ENCODE measurements at places on chromosomes 12 and 14.

GRCh38 chr14:95956601-95957460 lies 80.2 kb downstream of the TUNAR start:
- no peak for DNase-seq

DNA sequence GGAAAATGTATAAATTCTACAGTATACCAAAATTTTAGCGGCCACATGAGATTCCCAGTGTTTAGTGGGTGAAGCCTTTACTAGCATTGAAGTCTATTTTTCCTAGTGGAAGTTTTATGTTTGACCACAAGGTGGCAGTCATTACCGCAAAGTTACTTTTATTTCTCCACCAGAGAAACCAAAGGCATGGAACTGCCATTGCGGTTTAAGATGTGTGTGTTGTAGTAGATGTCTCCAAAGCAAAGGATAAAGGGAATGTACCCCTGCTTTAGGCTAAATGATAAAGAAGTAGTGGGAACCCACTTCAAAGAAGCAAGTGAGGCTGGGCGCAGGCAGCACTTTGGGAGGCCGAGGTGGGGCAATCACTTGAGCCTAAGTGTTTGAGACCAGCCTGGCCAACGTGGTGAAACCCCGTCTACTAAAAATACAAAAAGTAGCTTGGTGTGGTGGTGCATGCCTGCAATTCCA lies 140.5 kb downstream of the PRKCH start:
- DNase-seq = no peak

DNA sequence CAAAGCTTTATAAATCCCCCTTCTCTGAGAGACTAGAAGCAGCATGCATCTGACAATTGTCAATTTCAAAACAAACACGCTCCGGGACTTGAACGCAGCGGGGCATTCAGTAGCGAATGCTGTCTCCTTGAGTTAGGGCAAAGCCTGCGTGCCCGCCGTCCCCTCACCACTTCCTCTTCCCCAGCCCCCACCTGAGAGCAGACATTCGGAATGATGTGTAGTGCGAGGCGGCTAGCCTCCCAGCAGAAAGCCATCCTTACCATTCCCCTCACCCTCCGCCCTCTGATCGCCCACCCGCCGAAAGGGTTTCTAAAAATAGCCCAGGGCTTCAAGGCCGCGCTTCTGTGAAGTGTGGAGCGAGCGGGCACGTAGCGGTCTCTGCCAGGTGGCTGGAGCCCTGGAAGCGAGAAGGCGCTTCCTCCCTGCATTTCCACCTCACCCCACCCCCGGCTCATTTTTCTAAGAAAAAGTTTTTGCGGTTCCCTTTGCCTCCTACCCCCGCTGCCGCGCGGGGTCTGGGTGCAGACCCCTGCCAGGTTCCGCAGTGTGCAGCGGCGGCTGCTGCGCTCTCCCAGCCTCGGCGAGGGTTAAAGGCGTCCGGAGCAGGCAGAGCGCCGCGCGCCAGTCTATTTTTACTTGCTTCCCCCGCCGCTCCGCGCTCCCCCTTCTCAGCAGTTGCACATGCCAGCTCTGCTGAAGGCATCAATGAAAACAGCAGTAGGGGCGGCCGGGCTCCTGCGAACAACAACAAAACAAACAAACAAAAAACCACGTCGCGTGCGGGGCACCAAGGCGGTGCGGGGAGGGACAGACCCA lies 2.2 kb downstream of the PRMT8 start:
- DNase-seq = no peak

DNA sequence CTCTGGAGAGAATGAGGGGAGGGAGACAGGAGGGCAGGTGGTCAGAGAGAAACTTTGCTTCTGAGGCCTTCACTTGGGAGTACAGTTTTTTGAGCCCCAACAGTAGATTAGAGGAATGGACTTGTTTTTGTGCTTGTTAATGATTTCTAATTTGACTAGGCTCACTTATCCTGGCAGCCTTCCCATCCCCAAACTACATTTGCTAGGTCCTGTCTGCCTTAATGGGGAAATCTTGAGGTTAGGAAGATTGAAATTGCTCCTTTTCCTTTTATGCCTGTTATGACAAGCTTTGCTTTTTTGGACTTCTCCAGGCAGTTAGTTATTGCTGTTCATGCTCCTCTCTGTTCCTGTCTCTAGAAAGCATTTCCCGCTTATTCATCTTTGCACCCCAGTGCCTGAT lies 37.7 kb downstream of the SYNE2 start:
- no peak for DNase-seq

DNA sequence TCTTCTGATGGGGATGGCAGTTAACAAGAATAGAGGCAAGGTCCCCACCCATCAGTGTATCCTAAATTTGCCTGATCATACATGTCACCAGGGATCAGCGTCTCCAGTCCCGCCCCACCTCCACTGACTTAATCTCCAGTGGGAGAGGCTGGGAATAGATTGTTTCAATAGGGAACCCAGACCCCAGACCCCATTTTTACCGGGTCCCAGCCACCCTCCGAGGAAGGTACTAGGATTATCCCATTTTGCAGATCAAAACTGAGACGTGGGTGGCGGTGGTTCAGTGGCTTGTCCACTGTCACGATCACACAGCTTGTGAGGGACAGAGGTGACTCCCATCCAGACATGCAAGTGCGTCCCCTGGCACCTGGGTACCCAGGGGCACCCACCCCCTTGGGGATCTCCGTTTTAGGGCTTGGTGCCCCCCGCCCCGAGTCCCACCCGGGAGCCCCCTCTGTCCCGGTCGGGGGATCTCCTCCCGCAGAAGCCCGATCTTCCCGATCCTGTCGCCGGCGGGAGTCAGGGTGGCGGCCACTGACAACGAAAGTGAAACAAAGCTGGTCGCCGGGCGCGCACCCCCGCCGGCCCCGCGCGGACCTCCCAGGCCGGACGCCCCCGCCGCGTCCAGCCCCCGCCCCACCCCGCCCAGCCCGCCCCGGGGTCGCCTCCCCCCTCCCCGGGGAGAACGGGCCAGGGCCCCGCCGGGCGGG lies 523 bp downstream of the WSB2 start:
- DNase-seq = no peak

DNA sequence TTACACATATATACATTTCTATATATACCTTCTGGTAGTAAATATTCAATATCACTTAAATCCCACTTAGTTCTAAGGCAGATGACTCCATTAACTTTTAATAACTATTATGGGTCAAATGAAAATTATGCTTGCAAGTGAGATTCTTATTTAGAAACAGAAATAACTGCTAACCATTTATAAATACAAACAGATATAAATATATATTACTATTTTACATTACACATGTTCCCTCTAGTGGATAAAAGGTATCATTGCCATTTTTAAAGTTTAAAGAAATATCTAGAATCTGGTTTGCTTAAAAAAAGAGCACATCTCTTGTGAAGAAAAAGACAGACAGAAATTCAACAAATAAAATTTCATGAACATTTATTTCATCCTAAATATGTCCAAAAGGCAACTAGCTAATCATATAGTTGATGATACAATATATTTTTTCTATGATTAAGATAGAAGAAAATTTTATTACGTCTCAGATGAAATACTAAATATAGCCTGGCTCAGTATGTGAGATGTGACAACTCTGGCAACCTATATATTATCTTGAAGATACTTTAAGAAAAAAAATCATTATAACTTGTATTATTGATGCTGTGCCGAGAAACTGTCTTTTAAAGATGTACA lies 11.7 kb upstream of the RAD51AP1 start:
- no peak for DNase-seq

- DNase-seq = no peak
Measured at GRCh38 chr12:30962047-30962446, 35.5 kb downstream of the TSPAN11 start.

DNA sequence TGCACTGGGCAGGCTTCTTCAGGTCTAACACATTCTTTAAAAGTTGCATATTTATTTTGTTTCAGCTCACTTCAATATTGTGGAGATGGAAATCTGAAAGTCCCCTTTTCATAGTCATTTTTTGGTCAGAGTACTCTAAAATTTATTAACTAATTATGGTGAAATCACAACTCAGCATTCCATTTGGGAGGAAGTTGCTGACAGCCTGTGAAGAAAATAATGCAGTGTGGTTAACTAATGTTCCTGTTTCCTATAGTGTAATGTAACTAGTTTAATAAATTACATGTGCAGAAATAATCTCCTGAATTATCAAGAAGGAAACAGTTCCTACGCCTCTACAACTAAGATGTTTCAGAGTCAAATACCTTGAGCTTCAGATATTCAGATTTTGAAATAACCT lies 17.1 kb downstream of the LRFN5 start:
- DNase-seq = no peak

DNA sequence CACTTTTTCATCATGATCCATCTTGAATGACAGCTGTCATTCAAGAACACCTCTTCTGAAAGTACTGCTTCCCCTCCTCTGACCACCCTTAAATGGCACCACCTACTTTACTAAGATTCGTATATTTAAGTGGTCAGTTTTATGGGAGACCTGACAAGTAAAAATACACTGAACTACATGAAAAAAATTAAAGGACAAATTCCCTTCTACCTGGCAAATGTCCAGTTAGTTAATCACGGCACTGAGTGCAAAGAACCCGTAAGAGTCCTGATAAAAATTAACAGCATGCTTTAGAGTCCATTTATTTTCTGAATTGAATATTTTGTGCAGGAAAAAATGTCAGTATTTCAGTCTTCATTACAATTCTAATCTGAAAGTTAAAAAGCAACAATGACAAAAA lies 48.7 kb downstream of the SETD3 start:
- DNase-seq = no peak

- DNase-seq = no peak
Measured at GRCh38 chr14:56650979-56651378, 71.4 kb downstream of the TMEM260 start.

DNA sequence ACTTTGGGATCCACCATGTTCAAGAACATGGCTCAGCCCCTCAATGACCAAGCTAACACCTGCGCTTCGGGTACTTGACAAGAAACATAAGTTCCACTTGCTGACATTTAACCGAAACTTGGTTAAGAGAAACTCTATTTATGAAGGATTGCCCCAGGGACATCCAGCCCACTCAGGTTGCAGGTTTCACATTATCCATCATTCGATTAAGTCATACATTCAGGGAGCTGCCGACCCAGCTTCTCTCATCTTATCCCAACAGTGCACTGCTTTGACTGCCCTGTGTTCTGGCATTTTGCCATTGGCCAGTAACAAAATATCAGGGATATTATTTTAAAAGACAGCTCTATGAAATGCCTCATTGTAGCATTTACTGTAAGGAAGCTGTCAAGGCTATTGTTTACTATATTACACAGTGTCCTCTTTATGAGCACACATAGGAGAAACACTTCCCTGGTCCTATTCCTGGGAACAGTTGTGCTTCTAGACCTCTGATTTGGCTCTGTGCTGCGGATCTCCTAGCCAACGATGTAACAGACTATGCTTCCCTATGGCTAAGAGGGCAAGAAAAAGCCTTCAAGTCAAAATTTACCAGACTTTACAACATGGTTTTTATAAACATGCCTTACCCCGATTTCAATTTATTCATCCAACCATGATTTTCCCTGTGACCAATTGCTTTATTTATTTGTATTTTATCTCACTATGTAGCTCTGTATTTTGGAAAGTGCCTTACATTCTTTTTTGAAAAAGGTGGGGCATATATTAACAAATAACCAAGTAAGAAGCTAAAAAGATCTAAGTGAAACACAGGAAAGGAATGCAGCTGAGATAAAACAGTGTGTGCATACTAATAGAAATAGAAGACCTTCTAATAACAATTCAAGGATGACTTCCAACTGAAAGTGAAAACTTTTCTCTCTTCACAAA lies 109.3 kb downstream of the ITPR2 start:
- peak; percentile 32 for DNase-seq

GRCh38 chr14:57999471-57999870 lies 133.6 kb upstream of the SLC35F4 start:
- DNase-seq = no peak

DNA sequence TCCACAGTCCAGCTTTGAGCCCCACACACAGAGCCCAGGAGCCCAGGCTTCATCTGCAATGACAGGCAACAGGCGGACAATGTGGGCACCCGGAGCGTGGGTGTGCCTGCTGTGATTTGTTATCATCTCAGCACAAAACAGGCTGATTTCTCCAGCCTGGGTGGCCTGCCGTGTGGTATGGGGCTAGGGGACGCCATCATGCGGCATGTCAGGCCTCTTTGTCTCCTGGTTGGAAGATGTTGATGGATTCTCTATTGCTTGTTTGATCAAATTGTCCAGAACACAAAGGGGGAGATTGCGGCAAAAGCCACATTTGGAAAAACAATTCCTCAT lies 147.1 kb downstream of the KIF26A start:
- DNase-seq = no peak

GRCh38 chr12:630656-631632 lies 32.3 kb downstream of the NINJ2 start:
- DNase-seq = no peak

- no peak for DNase-seq
Measured at GRCh38 chr12:62960324-62960723, 25.4 kb upstream of the PPM1H start.

GRCh38 chr12:50047693-50048250 lies 9.6 kb upstream of the ASIC1 start:
- no peak for DNase-seq

DNA sequence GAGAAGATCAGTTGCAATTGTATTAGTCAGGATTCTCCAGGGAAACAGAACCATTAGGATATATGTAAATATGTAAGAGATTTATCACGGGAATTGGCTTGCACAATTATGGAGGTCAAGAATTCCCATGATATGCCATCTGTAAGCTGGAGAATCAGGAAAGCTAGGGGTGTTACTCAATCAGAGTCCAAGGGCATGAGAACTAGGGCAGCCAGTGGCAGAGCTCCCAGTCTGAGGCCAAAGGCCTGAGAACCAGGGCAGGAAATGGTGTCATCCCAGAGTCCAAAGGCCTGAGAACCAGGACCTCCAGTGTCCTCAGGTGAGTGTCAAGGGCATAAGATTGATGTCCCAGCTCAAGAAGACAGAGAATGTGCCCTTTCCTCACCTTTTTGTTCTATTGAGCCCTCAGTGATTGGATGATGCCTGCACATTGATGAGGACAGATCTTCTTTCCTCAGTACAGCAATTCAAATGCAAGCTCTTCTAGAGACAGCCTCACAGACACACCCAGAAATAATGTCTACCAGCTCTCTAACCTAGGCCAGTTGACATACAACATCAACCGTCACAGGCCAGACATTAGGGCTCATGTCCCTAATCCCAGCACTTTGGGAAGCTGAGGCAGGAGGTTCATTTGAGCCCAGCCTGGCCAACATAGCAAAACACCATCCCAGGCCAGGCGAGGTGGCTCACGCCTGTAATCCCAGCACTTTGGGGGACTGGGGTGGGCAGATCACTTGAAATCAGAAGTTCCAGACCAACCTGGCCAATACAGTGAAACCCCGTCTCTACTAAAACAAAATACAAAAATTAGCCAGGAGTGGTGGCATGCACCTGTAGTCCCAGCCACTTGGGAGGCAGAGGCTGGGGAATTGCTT lies 34.9 kb upstream of the ZNF740 start:
- no peak for DNase-seq

- no peak for DNase-seq
Measured at GRCh38 chr12:129034558-129035289, 181.4 kb downstream of the GLT1D1 start.

DNA sequence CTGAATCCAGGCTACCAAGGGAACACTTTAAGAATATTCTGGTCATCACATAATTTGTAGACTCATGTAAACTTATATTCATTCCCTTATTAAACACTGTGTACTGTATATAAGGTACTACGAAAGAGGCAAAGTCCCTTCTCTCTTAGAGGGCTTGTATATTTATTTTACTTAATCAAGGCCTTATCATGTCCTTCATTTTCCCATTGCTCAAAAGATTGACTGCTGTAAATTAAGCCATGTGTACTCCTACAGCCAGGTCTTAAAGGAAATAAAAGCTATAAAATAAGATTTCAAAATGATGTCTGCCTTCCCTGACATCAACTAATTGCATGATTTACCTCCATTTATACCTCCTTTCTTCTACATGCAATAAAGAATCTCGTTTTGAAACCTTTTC lies 5.0 kb downstream of the DENND5B start:
- DNase-seq = no peak

GRCh38 chr12:75760573-75761294 lies 249.3 kb upstream of the KRR1 start:
- no peak for DNase-seq

Measured in kidney epithelial cell (primary cell).